ENCODE measurements at places on chromosomes 4 and X. TPM values are rescaled to one million over a fixed set of nuclear protein-coding genes. Genes with fewer than 3 reads are reported as not detected.

DNA sequence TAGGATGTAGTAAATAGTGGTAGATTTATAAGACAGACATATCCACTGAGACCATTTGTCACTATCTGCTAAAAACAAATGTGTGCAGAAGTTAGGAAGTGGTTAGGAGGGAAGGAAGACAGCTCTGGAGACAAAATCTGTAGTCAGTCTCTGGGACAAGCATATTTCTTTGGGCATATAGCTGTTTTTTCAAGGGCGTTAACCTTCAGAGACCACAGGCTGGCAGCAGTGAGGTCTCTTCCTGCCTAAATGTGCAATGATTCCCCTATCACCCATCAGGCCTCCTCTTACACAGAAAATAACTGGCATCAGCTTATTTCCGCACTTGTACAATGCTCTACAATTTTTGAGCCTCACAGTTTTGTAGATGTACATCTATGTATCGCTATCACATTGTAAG, 6.5 kb downstream of the TMEM150C start:
- DNase-seq = no peak

GRCh38 chr4:168584321-168584771, 87.5 kb downstream of the PALLD start:
- DNase-seq = no peak

DNA sequence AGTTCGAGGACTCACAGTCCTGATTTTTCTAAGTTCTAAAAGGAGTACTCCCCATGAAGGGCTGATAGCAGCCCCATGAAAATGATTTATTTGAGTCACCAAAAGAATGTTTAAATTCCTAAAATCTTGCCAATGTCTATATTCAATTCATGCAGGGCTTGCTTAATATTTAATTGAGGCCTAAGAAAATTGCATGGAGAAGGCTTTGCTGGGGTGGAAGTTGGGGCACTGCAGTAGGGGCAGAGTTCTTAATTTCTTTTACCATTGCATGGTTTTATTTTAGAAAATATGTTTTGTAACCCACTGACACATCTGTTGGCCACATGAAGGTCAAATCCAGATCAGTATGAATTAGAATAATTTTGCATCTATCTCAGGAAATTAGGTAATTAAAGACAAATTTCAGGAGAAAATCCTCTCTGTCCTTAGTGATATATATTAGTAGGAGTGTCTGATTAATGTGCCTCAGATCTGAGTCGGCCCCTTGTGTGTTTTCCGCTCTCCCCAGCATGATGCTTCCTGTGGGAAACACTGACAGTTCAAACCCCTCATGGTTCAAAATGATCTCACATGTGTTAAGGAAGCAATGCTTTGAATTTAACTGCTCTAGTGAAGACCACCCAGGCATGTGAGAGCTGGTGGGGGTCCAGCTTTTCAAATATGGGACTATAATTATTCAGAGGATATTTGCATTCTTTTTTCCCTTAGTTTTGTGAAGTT, 54.0 kb upstream of the EGFL6 start:
- no peak for DNase-seq

GRCh38 chrX:153474718-153475117, 4.3 kb upstream of the HAUS7 start:
- no peak for DNase-seq

DNA sequence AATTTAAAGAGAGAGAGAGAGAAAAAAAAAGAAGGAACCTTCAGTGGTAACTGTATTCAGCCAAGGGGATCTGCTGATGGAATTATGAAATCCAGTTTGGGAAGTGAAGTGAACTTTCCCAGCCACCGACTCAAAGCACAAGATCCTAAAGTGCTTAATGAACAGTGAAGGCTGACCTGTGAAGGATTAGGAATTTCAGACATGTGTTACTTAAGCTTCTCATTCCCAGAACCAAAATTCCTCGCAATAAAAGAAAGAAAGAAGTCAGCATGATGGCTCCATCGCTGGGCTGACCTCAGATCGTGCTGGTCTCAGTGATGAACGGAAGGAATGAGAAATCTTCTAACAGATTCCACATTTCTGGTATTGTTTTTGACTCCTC, 135.2 kb downstream of the ARSF start:
- no peak for DNase-seq

Gene SPARCL1
- 224 TPM for polyA plus RNA-seq

Gene MAGEE2
- 0.35 TPM for polyA plus RNA-seq

Gene NAP1L3
- polyA plus RNA-seq = 6.1 TPM

Gene CCDC120
- 4.2 TPM for polyA plus RNA-seq
